ENCODE measurements at places on chromosomes 2 and 18.

DNA sequence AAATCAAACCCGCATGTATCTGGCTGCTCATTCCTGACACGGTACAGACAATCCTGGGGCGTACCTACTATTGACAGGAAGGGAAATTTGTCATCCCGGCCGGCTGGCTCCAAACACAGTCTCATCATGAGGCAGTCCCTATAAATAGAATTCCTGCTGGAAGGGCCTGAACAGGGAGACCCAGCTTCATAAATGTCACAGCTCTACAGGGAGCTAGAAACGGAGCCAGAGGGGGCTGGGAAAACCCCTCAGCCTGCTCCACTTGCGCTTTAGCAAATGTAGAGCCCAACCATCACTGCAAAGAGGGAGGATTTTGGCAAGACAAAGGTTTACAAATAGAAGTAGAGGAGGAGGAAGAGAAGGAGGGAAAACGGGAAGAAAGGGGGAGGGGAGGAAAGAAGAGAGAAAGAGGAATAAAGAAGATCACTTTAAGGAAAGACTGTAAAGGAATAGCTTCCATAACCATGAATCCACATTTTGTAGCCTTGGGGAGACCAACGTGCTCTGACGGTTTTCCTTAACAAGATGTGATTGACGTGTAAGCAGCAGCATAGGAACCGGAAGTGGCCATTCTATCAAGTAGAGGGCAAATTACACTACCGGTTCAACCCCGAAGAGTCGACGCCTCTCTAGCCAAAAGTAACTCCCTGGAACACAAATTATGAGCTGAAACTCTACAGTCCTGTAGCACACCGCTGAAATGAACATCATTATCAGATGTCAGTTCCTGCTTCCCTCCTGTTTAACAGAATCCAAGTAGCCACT, 56.8 kb upstream of the TTN start:
- DNase-seq = no peak

DNA sequence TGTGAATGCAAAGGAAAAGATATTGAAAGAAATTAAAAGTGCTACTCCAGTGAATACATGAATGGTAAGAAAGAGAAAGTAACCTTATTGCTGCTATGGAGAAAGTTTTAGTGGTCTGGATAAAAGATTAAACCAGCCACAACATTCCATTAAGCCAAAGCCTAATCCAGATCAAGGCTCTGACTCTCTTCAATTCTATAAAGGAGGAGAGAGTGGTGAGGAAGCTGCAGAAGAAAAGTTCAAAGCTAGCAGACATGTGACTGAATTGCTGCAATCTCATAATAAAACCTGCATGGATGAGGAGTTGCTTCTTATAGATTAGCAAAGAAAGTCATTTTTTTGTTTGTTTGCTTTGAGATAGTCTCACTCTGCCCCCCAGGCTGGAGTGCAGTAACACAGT, 130.2 kb downstream of the DNAH6 start:
- no peak for DNase-seq

- no peak for DNase-seq
Measured at GRCh38 chr18:35740656-35741055, 159.1 kb downstream of the GALNT1 start.

- no peak for DNase-seq
Measured at GRCh38 chr2:182598626-182599025, 117.4 kb upstream of the DNAJC10 start.

DNA sequence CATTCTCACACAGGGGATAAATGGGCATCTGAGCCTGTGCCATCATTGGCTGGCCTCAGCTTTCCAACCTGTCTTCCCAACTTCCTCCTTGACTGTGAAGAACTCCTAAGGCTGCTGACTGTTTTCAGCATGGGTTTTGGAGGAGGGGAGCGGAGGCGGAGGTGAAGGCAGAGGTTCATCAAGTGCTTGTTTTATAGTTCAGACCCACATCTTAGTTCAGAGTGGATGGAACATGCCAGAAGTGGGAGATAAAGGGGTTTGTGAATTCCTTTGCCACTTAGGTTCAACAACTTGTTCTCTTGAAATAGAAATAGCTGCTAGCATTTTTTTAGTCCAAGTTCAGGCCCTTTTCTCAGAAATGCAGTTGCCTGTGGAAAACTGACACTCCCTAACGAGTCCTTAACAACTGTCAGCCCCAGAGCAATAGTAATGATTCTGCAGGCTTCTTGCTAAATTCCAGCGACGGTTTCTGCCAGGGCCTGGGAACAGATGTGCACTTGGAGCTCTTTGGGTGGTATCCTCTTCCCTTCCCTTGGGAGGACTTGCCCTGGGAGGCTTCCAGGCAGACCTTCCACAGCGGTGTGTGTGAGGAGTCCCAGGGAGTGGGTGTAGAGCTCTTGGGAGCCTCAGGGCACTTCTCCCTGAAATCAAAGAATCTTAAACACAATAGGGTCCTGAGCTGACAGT, 30.1 kb upstream of the ITGA6 start:
- no peak for DNase-seq

GRCh38 chr2:47601568-47601967, 181.4 kb upstream of the MSH6 start:
- no peak for DNase-seq

Measured in astrocyte of the cerebellum (primary cell).